Activated CD4-positive, CD25-positive, alpha-beta regulatory T cell treated with anti-CD3 and anti-CD28 coated beads, Interleukin-2, amount 50 U/mL, for 24 hours (primary cell): ENCODE measurements at places on chromosomes 2 and 18.
A peak's percentile ranks its signal among the peaks of the same experiment; 100 is the strongest.

DNA sequence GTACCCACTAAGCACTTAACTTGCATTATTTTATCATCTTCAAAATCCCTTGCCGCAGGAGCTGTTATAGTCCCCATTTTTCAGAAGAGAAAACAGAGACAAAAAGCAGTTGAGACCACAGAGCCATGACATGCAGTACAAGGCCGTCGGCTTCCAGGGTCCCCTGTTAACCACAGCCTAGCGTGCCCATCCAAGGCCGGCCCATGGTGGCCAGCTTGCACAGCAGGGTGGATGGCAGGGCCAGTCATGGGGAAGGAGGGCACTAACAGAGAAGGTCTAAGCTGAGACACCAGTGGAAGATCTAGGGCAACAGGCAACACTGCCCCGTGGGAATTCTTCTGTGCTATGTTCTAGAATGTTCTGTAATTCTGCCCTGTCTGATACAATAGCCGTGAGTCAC is 192.6 kb upstream of the ID2 start:
- ATAC-seq = no peak

DNA sequence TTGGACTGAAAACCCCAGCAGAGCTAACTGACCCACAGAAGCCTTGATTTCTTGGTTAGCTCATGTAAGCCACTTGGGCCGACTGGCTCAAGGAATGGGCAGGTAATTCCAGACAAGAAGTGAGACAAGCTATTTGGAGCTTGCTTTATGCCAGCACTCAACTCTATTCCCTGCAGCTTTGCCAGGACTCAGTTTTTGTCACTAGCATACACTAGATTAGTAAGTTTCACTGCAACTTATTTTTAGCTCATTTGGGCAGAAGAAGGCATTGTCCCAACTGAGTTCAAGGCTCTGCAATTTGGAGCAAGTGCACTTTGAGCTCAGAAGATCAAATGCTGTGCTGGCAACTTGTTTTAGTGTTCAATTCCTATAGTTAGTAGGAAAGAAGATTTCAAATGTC is 116.1 kb downstream of the SLC4A3 start:
- no peak for ATAC-seq

GRCh38 chr2:241391892-241392665 is 36.0 kb downstream of the FARP2 start:
- no peak for ATAC-seq

DNA sequence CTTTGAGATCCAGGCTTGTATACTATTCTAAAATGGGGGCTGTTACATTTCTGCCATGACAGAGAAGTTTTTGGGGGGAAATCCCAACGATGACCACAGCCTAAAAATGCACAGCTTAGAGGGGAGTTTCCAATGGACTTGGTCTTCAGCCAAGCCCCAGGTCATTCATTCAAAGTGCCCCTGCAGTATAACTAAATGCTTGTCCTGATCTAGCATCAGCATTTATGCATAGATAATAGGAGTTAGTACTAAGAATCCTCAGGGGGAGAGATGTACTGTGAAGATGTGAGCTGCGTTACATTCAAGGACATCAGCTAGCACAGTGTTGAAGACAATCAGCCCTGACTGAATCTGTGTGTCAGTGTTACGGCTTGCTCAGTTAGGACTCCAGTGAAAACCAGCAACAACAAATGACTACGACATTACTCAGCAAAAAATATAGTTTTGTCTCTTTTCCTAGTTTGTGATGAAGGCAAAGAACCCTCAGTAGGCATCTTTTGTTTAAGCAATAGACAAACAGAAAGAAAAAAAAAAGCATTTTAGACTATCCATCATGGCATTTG is 160.9 kb downstream of the ZEB2 start:
- peak; percentile 54 for ATAC-seq

GRCh38 chr2:67936969-67937368 is 125.8 kb downstream of the C1D start:
- ATAC-seq = no peak
